ENCODE measurements at places on chromosomes 7 and 10. TPM values are rescaled to one million over a fixed set of nuclear protein-coding genes. Genes with fewer than 3 reads are reported as not detected.

C10orf62 gene
- 0.45 TPM for total RNA-seq

MRPS17 gene
- total RNA-seq, result 38.2 TPM

DNA sequence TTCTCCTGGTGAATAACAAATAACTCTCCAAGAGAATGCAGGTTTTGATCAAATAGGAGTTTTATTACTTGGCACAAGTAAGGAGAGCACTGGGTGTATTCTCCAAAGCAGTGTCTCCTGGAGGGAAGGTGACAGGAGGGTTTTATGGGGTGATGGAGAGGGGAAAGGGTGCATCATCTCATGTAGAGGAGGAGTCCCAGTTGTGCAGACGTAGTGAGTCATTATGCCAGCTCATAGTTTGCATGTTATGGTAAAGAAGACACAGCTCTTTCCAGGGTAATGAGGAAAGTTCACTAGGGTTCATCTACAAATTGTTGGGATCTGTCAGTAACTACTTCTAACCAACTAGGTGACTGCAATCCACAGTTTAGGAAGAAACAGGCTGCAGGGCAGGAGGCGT, 347.9 kb upstream of the MEOX2 start:
- no peaks in the 10 kb centered on the region for H3K27me3 ChIP-seq
- no peak for DNase-seq
- no peaks in the 10 kb centered on the region for H3K4me1 ChIP-seq
- no peak overlapping the region for H3K4me3 ChIP-seq
- H3K27ac ChIP-seq, result no peak overlapping the region

GRCh38 chr10:34862892-34863291, 47.8 kb upstream of the PARD3 start:
- H3K4me3 ChIP-seq, result no peak overlapping the region
- no peaks in the 10 kb centered on the region for H3K36me3 ChIP-seq
- DNase-seq, result no peak
- H3K27ac ChIP-seq, result no peak overlapping the region
- H3K4me1 ChIP-seq, result no peaks in the 10 kb centered on the region

- H3K36me3 ChIP-seq, result no peaks in the 10 kb centered on the region
- H3K27me3 ChIP-seq, result no peaks in the 10 kb centered on the region
- no peaks in the 10 kb centered on the region for H3K4me1 ChIP-seq
- H3K4me3 ChIP-seq, result no peak overlapping the region
- H3K27ac ChIP-seq, result no peak overlapping the region
- DNase-seq, result no peak
Measured at GRCh38 chr10:20274571-20274970, 458.3 kb downstream of the PLXDC2 start.

GRCh38 chr10:116190883-116191282, 82.1 kb downstream of the GFRA1 start:
- H3K27ac ChIP-seq, result no peak overlapping the region
- no peak for DNase-seq
- H3K27me3 ChIP-seq, result 0 out of 2 replicates have a peak, but pooled peaks cover 3% of the 10 kb centered on the region
- no peaks in the 10 kb centered on the region for H3K4me1 ChIP-seq
- H3K4me3 ChIP-seq, result no peak overlapping the region
